ENCODE measurements at places on chromosomes 13 and 19.

DNA sequence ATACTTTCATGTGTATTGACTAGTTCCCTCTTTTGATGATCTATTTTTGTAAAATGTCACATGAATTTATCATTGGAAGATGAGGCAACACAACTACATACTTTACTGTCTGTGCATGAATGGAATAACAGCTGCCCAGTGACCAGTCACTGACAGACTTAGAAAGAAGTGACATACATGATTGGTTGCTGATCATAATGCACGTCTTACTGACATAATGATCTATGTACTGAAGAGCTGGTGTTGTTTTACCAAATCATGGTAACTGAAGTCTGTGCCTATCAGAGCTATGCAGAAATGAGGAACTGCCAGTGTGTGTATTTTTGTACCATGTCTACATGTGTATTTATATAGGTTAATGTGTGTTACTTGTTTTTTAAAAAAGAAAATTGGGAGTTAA, 26.5 kb downstream of the GPR18 start:
- peak; percentile 30 for DNase-seq

DNA sequence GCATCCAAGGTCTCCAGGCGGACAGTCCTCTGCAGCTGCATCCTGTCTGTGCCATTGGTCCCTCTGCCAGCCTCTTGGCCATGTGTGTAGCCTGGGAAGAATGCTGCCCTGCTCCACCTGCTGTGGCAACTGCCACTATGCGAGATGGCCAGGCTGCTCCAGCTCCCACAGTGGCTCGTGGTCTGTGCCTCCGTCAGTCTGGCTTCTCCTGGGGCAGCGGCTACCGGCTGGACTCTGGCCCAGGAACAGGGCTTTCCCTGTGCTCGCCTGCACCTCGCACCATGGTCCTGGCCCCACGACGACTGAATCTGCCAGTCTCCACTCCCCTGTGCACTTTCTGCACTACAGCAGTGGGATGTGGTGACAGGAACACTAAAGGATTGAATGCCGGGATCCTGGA, 26.7 kb upstream of the FFAR2 start:
- no peak for DNase-seq

GRCh38 chr13:66577358-66577757, 652.8 kb downstream of the PCDH9 start:
- no peak for DNase-seq

GRCh38 chr19:46958532-46958931, 61.1 kb upstream of the NPAS1 start:
- DNase-seq, result no peak

DNA sequence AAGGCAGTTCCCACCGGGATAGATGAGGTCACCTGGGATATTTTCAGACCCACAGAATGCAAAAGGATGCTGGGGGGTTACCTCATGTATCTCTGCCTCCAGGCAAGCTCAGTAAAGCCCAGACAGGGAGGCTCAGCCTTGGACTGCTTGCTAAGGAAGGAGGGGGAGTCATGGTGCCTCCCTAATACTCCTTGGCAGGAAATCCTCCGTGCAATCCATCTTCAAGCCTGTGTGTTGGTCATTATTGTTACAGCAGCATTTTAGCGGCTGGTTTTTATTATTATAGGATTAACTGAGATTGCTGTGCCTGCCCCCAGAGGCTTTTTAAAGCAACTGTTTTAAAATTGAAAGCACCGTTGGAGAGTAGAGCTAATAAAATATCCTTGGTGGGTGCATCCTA, 188.5 kb upstream of the UBL3 start:
- no peak for DNase-seq

GRCh38 chr13:35630551-35631275, 154.2 kb upstream of the MAB21L1 start:
- DNase-seq, result no peak

- no peak for DNase-seq
Measured at GRCh38 chr13:114090476-114090875, 41.9 kb downstream of the RASA3 start.

DNA sequence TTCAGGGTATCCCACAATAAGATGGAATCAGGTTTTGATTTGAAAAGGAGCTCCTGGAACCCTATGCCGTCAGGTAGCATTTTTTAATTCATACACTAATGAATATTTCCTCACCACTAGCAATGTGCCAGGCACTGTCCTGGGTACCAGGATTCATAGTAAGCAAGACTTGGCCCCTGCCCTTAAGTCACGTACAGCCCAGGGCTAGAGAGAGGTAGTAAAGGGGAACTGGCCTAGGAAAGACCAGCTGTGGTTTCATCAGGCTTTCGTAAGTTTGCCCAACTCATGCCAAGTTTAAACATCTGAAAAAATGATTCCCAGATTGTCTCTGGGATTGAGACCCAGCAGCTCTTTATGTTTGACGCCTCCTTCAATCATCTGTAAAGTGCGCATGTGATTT, 45.9 kb upstream of the AMER2 start:
- no peak for DNase-seq

DNA sequence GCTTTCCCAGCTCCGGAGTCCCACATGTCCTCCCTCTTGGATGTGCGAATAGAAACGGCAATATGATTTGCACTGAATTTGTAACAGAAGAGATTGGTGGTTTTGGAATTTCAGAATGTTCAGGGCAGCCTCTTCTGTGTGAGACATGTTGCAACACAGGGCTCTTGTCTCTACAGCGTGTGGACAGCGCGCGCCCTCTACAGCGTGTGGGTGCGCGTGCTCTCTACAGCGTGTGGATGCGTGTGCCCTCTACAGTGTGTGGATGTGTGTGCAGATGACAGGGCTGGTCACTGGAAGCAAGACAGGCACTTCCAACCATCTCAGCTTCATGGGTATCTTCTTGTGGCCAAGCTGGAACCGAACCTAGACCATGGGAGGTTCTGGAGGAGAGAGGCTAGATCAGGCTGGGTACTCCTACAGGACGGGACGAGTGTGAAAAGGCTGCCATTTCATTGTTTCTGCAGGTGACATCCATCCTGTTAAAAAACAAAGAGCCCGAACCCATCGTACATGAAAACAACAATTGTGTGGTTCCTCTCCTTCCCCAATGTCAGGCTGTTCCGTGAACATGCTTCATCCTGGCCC, 78.4 kb downstream of the TEX29 start:
- no peak for DNase-seq

DNA sequence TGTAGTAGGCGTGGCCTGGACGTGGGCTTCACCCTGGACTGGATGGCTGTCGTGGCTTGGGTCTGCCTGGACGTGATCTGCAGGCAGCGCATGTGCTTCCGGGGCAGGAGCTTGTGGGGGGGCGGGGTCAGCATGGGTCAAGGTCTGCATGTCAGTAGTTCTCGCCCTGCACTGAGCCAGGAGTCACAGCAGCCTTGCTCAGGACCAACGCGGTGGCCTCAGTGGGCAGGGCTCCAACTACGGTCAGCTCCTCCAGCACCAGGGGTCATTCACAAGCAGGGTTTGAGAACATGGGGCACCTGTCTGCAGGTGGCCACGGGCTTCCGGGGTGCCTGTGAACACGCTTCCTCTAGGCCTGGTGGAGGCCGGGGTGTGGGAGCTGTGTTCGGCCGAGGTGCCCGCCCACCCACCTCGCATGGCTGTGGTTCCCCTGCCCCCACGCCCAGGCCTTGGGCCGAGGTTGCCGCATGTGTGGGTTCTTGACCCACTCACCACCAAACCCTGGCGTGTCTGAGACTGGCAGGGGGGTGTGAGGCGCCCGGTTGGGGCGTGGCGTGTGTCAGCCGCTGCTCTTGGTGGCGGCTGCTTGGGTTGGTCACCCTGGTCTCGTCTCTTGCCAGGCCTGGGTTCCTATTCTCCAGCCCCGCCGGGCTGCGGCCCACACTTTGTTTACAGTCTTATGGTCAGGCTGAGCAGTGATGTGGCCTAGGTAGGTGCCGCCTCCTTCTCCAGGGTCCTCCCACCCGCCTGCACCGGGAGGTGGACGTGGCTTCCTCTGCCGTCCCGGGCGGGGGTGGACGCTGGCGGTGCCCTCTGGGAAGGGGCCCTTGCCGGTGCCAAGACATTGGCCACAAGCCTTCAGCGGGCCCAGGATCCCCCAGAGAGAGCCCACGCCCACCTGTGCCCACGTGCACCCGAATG, 4.8 kb upstream of the RPS15 start:
- DNase-seq, result no peak

DNA sequence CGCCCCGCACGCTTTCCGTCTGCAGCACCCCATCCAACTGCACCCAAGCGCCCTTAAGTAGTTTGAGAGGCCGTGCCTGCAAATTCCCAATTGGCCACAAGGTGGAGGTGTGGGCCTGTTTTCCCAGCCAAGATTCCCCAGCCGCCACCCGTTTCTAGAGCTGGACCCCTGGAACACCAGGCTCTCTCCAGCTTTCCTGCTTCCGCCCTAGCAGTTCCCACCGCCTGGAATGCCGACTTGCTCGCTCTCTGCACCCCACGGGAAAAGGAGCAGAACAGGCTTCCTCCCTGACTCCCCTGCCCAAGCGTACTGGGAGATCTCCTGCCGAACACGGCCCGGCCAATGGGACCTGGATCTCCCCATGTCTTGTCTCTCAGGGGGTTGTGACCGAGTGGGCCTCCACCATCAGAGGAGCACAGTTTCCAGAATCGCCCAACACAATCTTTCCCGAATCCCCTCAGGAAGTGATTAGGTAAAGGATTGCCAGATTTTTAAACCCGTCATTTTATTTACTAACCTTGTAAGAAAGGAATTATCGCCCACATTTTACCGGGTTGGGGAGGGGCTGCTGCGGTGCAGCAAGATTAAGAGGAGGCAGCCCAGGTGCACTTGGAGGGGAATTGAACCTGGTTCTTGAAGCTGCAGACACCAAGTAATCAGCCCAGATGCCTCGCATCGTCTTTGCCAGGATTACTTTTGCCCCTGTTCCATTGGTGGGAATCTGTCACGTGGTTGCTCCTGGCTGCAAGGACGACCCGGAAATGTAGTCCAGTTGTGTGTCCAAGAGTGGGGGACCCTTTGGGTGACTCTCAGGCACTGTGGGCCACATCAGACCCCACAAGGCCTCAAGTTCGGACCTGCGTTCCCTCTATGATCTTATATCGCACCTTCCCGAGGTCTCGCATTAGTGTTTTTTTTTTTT, 3.5 kb upstream of the NAPSA start:
- DNase-seq, result peak; percentile 75

GRCh38 chr13:75804605-75805004, 168.5 kb downstream of the LMO7 start:
- DNase-seq, result no peak

GRCh38 chr19:15426485-15427349, 7.9 kb upstream of the AKAP8L start:
- DNase-seq, result no peak

GRCh38 chr13:22091971-22092300, 421.1 kb downstream of the FGF9 start:
- no peak for DNase-seq

- DNase-seq, result no peak
Measured at GRCh38 chr13:23039266-23039935, 141.4 kb upstream of the SGCG start.

- no peak for DNase-seq
Measured at GRCh38 chr13:79194727-79195126, 211.3 kb downstream of the RBM26 start.

DNA sequence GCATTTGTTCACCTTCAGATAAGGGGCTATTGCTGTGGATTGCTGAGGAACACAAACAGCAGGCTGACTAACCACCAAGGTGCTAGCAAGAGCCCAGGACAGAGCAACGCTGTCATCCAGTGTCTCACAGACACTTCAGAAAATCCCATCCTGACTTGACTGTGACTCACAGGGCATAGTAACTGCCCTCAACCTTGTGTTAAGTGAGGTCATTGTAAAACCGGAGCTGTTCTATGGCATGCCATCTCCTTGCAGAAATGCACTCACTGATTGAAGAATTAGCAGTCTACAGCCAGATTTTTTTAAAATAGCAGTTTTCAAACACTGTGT, 51.1 kb downstream of the TNFRSF19 start:
- no peak for DNase-seq

DNA sequence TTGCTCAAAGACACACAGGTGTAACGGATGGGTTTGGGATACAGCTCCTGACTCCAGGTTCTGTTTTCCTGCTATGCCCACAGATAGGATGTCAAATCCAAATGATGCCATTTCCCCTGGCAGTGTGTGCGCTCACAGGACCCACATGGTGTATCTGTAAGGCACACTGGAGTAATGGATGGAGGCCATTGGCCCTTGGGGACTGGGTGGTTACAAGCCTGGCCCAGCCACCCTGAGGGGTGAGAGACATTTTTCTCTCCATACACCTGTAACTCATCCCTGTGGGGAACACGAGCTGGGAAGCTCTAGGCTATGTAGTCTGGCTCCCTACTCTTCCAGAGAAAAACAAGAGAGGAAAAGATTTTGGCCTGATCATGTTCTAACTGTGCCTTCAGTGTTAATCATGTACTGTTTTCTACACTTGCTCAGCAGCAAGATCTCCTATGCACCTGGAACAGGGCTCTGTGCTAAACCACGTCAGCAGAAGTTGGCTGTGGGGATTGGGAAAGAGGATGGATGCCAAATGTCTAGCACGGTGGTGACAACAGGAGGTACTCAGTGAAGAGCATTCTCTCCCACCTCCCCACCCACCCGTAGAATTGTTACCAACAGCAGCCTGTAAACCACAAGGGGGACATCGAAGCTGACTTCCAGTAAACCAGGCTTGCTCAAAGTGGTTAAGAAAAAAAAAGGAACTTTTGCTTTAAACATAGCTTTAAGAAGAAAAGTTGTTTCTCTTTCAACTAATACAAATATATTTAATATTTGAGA, 237.0 kb downstream of the LACC1 start:
- DNase-seq, result peak; percentile 57

- no peak for DNase-seq
Measured at GRCh38 chr19:33671211-33671610, 49.5 kb downstream of the CHST8 start.

GRCh38 chr13:33494596-33495204, 209.1 kb upstream of the STARD13 start:
- no peak for DNase-seq

DNA sequence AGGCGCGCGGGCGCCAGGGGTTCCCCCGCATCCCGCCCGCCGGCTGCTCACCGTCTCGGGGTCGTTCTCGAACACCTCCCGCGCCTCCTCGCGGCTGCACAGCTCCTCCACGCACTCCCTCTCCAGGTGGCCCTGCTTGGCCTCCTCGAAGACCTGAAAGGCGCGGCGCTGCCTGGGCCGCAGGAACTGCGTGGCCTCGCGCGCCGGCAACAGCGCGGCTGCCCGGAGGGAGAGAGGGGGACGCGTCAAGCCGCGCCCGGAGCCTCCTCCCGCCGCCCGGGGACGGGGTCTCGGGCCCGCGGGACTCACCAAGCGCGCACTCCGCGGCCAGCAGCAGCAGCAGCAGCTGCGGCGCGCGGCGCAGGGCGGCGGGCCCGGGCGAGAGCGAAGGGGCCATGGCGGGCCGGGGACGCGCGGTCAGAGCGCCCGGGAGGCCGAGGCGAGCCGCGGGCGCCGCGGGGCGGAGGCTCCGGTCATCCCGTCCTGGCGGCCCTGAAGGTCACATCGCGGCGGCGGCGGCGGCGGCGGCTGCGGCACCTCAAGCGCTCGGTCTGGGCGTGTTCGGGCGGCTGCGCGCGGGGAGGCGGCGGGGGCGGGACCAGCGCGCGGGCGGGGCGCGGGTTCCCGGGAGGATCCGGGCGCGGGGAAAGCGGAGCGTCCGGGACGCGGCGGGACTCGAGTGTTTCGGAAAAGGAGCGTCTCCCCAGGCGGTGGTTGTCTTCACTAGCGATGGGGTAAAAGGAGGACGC, at the start of gene GAS6:
GAS6 (minus strand) TSS at position 553 of the 749 bp plus-strand sequence; CDS start at position 397, 156 bp downstream.
- no peak for DNase-seq
